ENCODE measurements at places on chromosomes 5 and 9. TPM values are rescaled to one million over a fixed set of nuclear protein-coding genes. Genes with fewer than 3 reads are reported as not detected.

INVS gene
- 20.4 TPM for total RNA-seq

PHF24 gene
- total RNA-seq, result 0.54 TPM

ERMP1 gene
- 22.4 TPM for total RNA-seq

PCDHGA2 gene
- total RNA-seq, result 0.10 TPM

HNRNPAB gene
- total RNA-seq, result 140 TPM

DAB2IP gene
- 26.6 TPM for total RNA-seq

BNIP1 gene
- 14.5 TPM for total RNA-seq

PURA gene
- 9.2 TPM for total RNA-seq

TAF1L gene
- not detected for total RNA-seq

SLC25A48 gene
- not detected for total RNA-seq

PCDHGA12 gene
- 3.5 TPM for total RNA-seq

ADGRD2 gene
- total RNA-seq, result 0.07 TPM
